ENCODE measurements at places on chromosomes 5 and 9. TPM values are rescaled to one million over a fixed set of nuclear protein-coding genes. Genes with fewer than 3 reads are reported as not detected.
A peak's percentile ranks its signal among the peaks of the same experiment; 100 is the strongest.

The CCDC192 gene
- total RNA-seq: not detected

The ECSCR gene
- total RNA-seq: 20.6 TPM

GRCh38 chr5:39225405-39226099 is 6.2 kb upstream of the FYB1 start:
- no peak for DNase-seq

GRCh38 chr9:121700832-121701419 is 49.5 kb downstream of the DAB2IP start:
- DNase-seq: peak; percentile 71

Measured in left ventricle myocardium superior (tissue), 1 donor.